Type B pancreatic cell (in vitro differentiated cells): ENCODE measurements at places on chromosomes 5 and 9. TPM values are rescaled to one million over a fixed set of nuclear protein-coding genes. Genes with fewer than 3 reads are reported as not detected.

Gene TMEM267
- total RNA-seq = 11.4 and 11.6 TPM in 2 replicates

DNA sequence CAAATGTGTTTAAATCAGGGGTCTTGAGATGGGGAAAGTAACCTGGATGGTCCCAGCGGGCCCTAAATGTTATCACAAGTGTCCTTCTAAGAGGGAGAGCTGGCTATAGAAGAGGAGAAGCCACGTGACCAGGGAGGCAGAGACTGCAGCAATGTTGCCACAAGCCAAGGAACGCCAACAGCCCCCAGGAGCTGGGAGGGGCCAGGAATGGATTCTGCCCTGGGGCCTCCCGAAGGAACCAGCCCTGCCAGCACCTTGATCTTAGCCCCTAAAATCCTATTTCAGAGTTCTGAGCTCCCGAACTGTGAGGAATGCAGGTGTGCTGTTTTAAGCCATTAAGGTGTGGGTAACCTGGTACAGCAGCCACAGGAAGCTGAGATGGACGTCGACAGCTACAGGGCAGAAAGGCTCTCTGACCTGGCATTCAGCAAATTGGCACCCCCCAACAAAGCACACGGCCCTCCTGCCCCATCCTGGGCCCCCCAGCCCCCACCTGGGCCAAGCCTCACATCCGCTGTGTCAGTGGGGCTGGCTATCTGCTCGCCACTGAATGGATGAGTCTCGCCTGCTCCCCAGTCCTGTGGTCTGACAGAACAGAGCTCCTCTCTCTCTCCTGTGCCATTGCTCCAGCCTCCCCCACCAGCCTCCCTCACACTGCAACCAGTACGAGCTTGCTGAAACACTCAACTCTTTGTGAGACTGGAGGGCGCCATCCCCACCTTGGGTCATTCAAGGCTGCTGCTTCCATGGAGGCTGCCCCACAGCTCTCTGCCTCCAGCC lies 78.8 kb downstream of the ADAMTS2 start:
- H3K27me3 ChIP-seq = no peaks in the 10 kb centered on the region
- H3K27ac ChIP-seq = no peak overlapping the region
- peaks cover 4% of the 10 kb centered on the region for H3K4me1 ChIP-seq
- no peaks in the 10 kb centered on the region for H3K36me3 ChIP-seq
- H3K4me3 ChIP-seq = no peak overlapping the region

DNA sequence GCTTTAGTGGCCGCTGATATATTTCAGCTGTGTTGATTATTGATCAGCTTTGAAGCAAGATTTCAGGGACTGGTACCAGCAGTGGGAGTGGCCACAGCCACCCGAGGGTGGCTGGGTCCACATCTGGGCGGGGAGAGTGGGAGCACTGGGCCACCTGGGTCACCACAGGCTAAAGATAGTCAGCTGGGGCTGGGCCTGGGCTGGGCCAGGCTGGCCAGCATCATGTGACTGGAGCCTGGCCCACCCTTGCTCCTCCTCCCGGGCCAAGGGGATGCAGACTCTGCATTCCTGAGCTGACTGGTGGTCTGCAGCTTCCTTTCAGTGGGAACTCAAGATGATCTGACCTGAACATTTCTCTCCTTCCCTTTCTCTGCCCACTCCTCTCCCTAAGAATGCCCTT lies 27.1 kb downstream of the LARP1 start:
- no peak for DNase-seq
- H3K36me3 ChIP-seq = peaks cover 5% of the 10 kb centered on the region
- peaks cover 55% of the 10 kb centered on the region for H3K4me1 ChIP-seq

GRCh38 chr5:24141046-24141445 lies 503.7 kb downstream of the CDH10 start:
- no peaks in the 10 kb centered on the region for H3K4me1 ChIP-seq
- no peak overlapping the region for H3K27ac ChIP-seq
- no peak for DNase-seq
- no peak overlapping the region for H3K4me3 ChIP-seq
- no peaks in the 10 kb centered on the region for H3K27me3 ChIP-seq
